Posterior cingulate gyrus (tissue), 11 donors: ENCODE measurements at places on chromosomes 3 and 15.

- no peak for DNase-seq
Observed at GRCh38 chr15:78968539-78969271, 23.9 kb upstream of the CTSH start.

DNA sequence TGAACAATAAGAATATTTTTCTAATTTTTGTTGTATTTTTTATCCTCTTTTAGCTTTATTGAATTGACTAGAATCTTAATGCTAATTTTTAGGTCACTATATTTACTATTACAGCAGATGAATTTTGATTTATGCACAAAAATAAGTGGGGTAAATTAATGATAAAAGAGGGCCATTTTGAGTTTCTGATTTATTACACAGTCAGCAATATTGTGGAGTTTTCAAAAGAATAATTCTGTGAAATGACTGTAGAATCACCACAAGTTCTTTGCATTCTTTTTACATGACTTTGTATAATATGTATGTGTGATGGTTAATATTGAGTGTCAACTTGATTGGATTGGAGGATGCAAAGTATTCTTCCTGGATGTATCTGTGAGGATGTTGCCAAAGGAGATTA, 812.4 kb upstream of the DPPA4 start:
- DNase-seq: no peak

DNA sequence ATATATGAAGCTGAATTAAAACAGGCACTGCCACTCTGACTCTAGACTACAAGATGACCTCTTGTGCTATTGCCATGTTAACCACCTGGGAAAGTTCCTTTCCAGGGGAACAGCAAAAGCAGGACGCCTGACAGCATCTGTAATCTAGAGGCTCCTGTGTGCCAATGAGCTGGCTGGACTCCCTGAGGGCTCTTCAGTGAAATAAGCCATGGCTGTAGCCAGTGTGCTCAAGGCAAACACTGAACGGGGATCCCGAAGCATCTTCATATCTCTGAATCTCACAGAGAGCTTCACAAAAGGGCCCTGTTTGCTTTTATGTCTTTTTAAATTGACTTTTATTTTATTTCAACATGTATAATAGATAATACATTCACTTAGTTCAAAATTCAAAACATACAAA, 57.2 kb downstream of the BFSP2 start:
- no peak for DNase-seq

- DNase-seq: no peak
Observed at GRCh38 chr3:142916605-142917004, 27.7 kb upstream of the PCOLCE2 start.

- DNase-seq: no peak
Observed at GRCh38 chr15:96339619-96340347, 9.3 kb downstream of the NR2F2 start.

GRCh38 chr15:75864213-75865059, 21.2 kb downstream of the UBE2Q2 start:
- DNase-seq: no peak

GRCh38 chr3:39428745-39429201, 22.3 kb downstream of the RPSA start:
- DNase-seq: no peak

DNA sequence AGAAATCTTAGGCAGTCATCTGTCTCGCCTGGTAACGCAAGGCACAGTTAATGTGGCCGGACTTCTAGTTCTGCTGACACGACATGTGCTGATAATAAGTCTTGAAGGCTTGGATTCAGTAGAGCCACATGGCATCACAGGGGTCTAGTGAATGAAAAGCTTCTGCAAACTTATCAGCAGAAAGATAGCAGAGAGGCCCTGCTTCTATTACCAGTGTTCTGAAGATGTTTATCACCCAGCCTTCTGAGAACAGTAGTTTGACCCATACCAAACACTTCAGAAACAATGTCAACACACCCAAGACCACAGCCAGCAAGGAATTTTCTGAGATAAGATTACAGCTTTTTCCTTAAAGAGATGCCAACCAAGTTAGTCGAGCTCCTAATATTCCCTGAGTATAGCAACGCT, 102.7 kb upstream of the UMPS start:
- no peak for DNase-seq

DNA sequence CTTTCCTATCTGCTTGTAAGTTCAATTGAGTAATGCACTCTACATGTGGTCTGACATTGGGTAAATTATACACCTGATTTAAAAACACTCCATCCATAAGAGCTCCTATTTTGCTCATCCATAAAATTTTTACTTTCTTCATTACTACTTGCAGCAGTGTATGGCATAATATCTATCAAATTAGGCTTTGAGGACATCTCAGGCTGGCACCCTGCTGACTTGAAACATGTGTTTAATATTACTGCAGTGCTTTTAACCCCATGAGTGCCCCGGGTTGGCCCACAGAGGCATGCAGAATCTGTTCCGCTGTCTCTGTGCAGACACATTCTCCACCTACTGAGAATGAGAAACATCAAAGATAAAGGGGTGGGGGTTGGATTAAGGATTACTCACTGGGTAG, 249.9 kb upstream of the DNAJC19 start:
- no peak for DNase-seq

DNA sequence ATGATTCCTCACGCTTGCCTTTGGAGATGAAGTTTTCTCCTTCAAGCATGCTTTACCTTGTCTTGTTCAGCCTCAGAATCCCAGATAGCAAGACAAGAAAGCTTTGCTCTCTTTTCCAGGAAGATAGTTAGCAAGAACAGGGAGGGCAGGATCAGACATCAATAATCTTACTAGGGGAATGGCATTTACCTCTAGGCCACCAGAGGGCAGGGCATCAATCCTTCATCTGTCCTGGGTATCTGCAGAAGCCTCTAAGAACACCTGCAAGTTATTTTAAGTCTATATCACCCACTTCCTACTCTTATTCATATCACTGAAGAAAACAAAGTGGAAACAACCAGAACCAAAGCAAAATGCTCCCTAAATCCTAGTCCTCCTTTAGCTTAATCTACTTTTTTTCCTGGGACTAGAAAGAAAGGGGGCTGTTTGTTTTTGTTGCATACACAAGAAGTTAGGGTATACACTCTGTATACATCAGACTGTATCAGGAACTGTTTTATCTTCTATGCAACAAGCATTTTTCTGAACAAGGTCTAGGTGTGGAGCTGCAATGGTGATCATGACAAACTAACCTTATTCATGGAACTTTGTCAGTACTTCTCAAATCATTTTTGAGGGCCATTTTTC, 862.5 kb downstream of the CADM2 start:
- DNase-seq: peak; percentile 70

GRCh38 chr3:142993958-142994442, 7.4 kb upstream of the U2SURP start:
- peak; percentile 48 for DNase-seq

DNA sequence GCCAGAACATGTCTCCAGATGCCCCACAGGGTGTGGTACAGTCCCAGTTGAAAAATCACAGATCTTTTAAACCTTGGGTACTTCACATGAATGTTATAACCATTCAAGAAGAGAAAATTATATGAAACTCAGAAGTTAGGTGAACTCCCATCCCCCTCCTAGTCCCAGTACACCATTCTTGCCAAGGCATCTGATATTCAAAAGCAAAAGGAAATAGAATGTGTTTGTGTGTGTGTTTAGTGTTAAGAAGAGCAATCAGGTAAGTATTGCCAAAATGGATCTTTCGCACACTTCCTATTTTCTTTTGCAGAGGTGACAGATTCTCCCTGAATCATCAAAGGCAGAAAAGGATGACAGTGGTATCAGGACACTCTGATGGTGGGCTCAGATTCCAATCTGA, 44.1 kb upstream of the LMOD3 start:
- DNase-seq: no peak

DNA sequence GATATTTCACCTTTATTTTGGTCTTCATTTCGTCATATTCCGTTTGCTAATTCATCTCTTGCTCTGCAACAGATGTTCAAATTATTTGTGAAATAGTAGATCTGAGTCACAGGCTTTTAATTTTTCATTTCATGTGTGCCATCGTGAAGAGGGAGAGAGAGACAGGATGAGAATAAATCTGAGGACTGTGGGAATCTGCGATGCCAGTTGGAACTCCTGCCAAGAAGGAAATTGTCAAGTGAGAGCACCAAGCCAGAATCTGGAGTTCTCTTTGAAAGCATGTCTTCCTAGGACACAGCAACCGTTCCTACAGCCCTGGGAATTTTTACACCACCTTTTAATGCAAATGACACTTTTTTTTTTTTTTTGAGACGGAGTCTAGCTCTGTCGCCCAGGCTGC, 48.8 kb downstream of the NSMCE3 start:
- no peak for DNase-seq

DNA sequence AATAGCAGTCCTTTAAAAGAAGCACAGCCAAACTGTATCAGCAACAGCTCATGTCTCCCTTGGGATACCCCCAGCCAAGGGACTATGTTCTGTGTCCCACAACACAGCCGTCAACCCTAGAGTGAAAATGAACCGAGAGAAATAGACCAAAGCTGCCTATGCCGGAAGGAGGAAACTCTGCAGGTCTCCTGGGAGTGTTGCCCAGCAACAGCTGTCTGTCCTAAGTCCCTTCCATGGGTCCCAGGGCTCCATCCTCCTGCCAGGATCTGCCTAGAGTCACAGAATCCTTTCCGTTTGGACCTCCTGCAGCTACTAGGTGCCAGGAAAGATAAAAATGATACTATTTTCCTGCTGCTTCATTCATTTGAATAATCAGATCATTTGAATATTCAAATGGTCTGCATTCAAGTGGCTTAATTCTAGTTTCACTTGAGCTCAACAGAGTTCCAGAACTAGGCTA, 53.1 kb downstream of the TRANK1 start:
- DNase-seq: no peak

GRCh38 chr15:40879609-40880008, 5.6 kb upstream of the RHOV start:
- no peak for DNase-seq

GRCh38 chr15:99613887-99614647, 48.3 kb downstream of the MEF2A start:
- no peak for DNase-seq

DNA sequence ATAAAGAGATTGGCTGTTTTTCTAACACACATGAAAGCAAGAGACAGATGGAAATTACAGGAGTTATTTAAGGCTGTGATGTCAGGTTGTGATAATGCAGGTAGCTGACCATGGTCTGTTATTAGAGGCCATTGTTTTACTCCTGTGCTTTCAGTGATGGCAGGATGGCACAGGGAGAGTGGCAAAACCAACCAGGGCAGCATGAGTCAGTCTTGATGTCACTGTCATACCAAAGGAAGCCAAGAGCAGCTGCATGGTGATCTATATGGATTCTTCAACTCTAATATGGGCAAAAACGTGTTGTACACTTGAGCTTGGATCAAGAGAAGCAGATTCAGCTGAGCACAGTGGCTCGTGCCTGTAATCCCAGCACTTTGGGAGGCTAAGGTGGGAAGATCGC, 91.8 kb upstream of the LMOD3 start:
- DNase-seq: no peak

DNA sequence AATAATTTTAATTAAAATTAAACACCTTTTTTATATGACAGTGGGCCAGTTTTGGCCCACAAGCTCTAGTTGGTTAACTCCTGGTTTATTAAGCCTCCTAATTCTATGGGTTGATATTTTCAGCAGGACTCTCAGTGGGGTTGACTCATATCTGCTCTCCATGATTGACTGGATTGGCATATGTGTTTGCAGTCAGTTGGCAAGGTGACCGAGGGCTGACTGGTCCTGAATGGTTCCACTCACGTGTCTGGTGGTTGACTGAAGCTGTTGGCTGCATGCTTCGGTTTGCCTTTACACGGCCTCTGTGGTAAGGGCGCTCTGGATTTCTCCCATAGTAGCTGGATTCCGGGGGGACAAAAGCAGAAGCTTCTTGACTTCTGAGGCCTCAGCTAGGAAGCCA, 65.3 kb upstream of the ZNF280D start:
- DNase-seq: no peak

DNA sequence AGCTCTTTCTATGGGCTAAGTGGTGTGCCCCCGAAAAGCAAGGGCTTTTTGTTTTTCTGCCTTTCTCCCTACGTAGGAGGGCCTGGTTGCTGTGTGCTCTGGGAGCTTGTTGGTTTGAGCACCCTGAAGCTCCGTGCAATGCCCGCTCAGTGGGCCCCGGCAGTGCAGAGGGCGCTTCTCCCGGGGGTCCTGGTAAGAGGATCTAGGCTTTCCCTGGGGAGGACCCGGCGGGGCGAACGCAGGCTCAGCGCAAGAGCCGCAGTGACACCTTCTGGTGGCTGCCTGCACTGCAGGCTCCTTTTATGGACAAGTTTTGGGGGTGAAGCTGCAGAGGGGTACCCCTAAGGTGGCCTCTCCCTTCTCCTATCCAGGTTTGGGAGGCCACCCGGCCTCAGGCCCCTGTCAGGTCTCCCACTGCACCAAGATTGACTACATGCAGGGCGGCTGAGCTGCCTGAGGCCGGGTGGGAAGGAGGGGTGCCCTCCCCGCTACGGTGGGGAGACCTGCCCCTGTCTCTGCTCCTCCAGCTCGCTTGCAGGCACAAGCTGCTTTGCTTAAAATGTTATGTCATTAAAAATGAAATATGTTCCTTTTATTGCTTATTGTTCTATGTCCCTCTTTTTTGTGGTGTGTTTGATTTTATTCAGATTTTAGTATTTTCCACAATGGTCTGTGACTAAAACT, 387.9 kb downstream of the GABRG3 start:
- peak; percentile 22 for DNase-seq

- DNase-seq: no peak
Observed at GRCh38 chr3:111584744-111585143, 10.4 kb downstream of the ZBED2 start.

GRCh38 chr3:178901204-178901603, 170.4 kb downstream of the ZMAT3 start:
- no peak for DNase-seq

GRCh38 chr15:98772895-98773294, 124.6 kb downstream of the IGF1R start:
- no peak for DNase-seq

- no peak for DNase-seq
Observed at GRCh38 chr15:55230051-55230670, 33.4 kb upstream of the RSL24D1 start.

- peak; percentile 95 for DNase-seq
Observed at GRCh38 chr3:45551214-45552010, 43.1 kb upstream of the LIMD1 start.

DNA sequence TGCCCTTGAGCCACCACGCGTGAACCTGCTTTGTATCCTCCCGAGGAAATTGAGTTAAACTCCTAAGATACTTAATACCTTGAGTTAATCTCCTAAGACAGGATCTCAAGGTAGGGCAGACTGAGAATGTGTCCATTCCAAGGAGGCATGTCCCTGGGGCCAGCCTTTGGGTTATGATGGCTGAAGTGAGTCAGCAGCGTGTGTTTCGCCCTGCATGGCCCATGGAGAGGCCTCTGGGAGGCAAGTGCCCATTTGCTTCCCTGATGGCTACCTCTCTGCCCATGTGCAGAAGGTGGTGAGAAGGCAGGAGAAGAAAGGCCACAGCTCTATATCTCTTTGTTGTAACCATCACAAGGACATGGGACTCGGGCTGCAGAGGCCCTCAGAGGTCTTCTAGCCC, 36.7 kb upstream of the LIMD1 start:
- DNase-seq: no peak
